ENCODE measurements at places on chromosomes 2 and 18.
A peak's percentile ranks its signal among the peaks of the same experiment; 100 is the strongest.

GRCh38 chr2:109719871-109720270, 74.2 kb upstream of the RGPD5 start:
- H3K27me3 ChIP-seq: no peaks in the 10 kb centered on the region
- H3K4me3 ChIP-seq: no peak overlapping the region
- no peak overlapping the region for H3K27ac ChIP-seq
- no peak for DNase-seq
- H3K36me3 ChIP-seq: no peaks in the 10 kb centered on the region

- H3K27me3 ChIP-seq: no peaks in the 10 kb centered on the region
- no peak overlapping the region for H3K27ac ChIP-seq
- H3K4me1 ChIP-seq: peaks cover 6% of the 10 kb centered on the region
- H3K4me3 ChIP-seq: peak overlapping the region; percentile 86
- no peak for DNase-seq
Observed at GRCh38 chr2:163737190-163737439, 1.3 kb upstream of the FIGN start.

DNA sequence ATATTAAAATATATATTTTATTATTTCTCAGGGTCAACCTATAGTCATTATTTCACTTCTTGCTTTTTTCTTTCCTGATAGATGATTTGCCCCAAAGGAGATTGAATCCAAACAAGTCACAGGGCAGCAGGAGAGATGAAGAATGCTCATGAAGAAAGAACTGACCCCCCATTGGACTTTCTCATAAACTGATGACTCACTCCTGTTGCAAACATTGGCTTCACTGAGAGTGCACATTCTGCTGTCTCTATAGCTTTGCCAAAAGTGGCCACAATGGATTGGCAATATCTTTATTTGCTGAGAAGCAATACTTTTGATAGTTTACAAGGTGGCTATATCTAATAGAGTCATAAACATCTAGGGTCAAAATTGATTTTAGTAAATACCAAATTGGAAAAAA, 55.9 kb upstream of the ZNF385B start:
- no peaks in the 10 kb centered on the region for H3K27me3 ChIP-seq
- DNase-seq: peak; percentile 69
- H3K4me1 ChIP-seq: peaks cover 6% of the 10 kb centered on the region
- peaks cover 6% of the 10 kb centered on the region for H3K36me3 ChIP-seq
- H3K4me3 ChIP-seq: no peak overlapping the region

- H3K4me1 ChIP-seq: peaks cover 2% of the 10 kb centered on the region
- no peaks in the 10 kb centered on the region for H3K36me3 ChIP-seq
- H3K27me3 ChIP-seq: no peaks in the 10 kb centered on the region
- H3K27ac ChIP-seq: no peak overlapping the region
Observed at GRCh38 chr2:15154297-15154696, 406.8 kb downstream of the NBAS start.

DNA sequence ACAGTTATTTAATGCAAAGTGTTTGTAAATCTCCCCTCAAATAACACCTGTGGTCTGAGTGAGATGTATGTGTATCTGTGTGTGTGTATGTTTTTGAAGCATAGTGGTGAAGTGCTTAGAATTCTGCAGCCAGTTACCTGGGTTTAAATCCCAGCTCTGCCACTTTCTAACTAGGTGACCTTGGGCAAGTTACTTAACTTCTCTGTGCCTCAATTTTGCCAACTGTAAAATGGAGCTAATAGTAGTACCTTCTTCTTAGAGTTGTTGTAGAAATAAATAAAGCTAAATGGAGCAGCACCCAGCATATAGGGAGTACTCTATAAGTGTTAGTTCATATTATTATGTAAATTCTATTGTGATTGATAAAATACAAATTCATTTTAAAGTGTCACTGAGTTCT, 48.9 kb downstream of the TGFA start:
- no peak for DNase-seq
- peaks cover 16% of the 10 kb centered on the region for H3K36me3 ChIP-seq
- no peaks in the 10 kb centered on the region for H3K27me3 ChIP-seq
- no peak overlapping the region for H3K27ac ChIP-seq
